ENCODE measurements at places on chromosomes 2 and 18.
A peak's percentile ranks its signal among the peaks of the same experiment; 100 is the strongest.

DNA sequence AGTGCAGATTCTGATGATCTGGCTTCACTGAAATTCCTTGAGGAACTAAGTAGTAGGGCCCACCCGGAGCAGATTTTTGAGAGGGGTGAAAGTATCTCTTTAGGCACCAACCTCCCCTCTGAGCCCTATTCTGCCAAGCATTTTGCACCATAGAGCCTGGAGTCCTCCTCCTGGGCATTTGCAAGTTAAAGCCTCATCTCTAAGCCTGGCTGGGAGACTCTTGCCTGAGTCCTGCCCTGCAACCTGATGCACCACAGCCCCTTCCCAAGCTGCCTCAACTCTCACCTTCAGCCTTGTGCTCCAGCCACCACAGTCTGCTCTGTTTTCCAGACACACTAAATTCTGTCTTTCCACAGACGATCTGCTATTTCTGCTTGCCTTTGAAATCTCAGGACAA lies 79.6 kb upstream of the PKDCC start:
- DNase-seq: no peak

GRCh38 chr2:133342286-133343017 lies 225.8 kb downstream of the NCKAP5 start:
- DNase-seq: no peak

- no peak for DNase-seq
Measured at GRCh38 chr2:2597712-2598111, 266.6 kb upstream of the MYT1L start.

DNA sequence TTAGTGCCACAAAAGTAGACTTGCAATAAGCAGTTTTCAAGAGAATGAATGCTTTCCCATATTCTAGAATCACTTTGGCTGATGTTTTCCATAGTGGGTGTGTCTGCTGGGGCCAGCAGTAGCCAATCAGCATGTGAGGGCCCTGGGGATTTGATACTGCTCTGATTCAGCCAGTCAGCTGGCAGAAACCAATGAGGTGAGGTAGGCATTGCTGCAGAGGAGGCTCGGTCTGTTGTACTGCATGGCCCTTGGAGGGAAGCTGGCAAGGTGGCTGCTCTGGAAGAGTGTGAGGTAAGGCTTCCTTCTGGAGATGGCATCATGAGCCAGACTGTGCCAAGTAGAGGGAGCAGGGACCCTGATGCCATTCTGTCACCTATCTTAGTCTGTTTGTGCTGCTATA lies 22.7 kb downstream of the TMEM87B start:
- no peak for DNase-seq

DNA sequence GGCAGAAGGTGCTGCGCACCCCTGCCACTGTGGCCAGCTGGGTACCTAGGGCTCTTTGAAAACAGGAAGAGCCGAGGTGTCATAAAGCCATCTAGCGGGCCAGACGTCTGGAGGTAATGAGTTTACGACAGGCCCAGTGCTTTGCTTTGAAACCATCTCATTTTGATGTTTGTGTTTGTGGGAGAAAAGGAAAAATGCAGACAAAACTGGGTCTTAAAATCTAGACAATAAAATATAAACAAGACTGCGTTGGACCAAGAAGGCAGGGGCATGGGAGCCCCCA lies 3.2 kb downstream of the HOXD9 start:
- DNase-seq: no peak

GRCh38 chr18:52054324-52054723 lies 285.7 kb upstream of the DCC start:
- DNase-seq: no peak

DNA sequence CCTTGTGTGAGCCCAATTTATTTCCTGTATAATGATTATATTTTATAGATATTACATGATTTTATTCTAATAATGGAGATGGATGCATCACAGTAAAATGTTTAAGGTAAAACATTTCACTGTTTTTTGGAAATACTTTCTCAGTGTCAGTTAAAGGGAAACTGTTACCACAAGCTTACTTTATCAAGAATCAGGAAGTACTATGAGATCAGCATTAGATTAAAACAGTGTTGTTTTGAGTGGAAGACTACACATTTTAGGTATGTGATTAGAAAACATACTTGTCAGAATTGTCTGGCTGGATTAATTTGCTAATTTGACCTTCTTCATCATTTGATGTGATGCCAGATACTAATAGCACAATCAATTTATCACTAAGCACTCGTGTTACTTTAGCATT lies at the start of gene HRH4:
TSS of gene HRH4 (plus strand) at position 250 of the 400 bp plus-strand sequence. CDS start at position 342, 92 bp downstream.
- no peak for DNase-seq

DNA sequence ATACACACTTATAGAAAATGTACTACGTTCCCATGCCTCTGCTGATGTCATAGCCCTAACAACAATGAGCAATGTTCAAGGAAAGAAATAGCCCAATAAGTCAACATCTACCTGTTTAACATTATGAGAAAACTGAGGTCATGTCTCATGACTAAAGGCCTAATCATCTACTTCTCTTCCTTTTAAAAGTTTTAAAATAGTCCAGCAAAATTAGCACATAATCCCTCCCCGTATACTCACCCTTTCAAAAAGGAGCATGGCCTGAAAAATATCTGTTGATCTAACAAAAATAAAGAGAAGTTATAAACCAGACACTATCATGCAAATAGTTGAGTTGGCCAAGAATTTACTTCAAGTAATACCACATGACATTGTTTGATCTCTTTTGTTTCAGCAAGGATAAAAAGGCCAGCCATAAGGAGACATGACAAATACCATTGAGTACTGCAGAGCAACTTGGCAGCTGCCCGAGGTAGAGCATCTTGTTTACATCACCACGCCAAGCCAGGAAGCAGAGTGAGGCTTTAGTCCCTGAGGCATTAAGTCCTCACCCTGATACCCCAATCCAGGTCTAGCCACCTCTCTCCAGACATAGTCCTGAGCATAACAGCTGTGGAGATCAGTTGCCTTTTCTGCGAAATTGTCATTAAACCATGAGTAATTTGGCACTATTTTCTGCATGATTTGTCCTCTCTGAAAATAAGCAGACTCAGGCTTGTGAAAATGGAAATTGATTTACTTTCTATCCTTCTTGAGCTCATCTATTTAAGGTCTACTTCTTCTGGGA lies 137.4 kb upstream of the ETAA1 start:
- no peak for DNase-seq

DNA sequence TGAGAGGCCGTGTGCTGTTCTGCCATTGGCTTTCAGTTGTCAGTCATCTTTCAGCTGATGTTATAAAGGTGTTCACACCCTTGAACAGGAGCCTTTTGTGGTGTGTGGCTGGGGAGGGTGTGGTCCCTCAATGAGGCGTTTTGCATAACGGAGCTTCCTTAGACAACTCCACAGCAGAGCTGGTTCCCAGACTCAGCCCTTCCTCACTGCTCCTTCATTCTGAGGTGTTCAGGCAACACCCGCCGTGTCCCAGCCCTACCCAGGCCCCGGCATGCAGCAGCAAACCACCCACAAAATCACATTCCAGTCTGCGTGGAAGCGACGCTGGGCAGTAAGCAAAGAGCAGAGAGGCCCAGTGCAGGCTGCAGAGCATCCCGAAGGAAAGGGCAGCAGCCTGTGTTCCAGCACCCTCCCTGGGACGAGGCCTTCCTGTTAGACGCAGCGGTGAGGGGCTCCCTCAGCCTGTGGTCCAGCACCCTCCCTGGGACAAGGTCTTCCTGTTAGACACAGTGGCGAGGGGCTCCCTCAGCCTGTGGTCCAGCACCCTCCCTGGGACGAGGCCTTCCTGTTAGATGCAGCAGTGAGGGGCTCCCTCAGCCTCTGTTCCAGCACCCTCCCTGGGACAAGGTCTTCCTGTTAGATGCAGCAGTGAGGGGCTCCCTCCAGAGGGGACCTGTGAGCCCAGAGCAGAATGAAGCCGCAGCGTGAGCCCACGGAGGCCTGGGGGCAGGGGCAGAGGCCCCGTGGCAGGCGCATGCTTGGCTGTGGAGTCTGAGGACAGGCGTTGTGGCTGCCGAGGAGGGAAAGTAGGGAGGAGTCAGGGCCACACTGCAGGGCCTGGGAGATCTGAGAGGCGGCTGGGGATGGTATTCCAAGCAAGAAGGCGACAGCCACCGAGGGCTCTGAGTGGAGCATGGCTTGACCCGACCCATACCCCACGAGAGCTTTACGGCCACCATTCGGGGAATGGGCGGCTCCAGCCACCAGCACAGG lies 201.8 kb upstream of the HDAC4 start:
- no peak for DNase-seq

GRCh38 chr18:10055125-10055750 lies 141.4 kb downstream of the VAPA start:
- DNase-seq: no peak

- DNase-seq: no peak
Measured at GRCh38 chr2:176149481-176149938, 1.8 kb upstream of the HOXD4 start.

DNA sequence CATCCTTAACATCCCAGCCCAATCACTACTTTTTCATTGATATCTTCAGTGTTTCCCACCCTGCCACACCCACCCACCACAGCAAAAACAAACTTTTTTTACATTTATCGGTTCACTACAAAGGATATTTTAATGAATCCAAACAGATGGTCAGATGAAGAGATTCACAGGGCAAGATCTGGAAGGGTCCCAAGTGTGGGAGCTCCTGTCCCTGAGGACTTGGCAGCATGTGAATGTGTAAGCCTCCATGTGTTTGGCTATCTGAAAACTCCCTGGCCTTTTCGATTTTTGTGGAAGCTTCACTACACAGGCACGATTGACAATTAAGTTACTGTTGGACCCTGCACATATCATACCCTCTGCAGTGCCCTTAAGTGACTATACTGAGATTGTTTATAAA lies 48.1 kb upstream of the CRIM1 start:
- no peak for DNase-seq

GRCh38 chr2:223000872-223001796 lies 50.9 kb upstream of the KCNE4 start:
- DNase-seq: no peak

DNA sequence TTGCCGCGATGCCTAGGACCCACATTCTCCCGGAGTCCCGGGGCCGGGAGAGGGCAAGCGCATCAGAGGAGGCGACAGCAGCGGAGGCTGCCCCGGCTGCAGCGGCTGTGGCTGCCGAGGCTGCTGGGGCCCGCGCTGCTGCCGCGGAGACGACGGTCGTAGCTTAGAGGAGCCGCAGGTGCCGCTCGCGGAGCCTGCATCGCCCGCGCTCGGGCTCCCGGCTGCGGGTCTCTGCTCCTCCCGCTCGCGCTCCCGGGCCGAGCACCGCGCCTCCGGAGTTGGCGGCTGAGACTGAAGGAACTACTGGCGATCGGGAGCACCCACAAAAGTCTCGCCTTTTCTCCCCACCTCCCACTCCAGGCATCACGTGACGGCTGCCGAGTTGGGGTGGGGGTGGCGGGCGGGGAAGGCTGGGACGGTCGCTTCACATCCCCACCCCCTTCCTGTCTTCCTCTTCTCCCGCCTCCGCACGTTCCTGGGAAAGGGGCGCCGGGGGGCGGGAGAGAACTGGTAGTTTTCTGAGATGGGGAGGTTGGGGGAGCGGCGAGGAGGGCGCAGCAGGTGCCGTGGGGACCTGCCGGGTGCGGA lies at the start of gene LYPD1:
TSS of gene LYPD1 (minus strand) at position 298 of the 588 bp plus-strand sequence. CDS start at position 25, 273 bp downstream.
- DNase-seq: no peak

DNA sequence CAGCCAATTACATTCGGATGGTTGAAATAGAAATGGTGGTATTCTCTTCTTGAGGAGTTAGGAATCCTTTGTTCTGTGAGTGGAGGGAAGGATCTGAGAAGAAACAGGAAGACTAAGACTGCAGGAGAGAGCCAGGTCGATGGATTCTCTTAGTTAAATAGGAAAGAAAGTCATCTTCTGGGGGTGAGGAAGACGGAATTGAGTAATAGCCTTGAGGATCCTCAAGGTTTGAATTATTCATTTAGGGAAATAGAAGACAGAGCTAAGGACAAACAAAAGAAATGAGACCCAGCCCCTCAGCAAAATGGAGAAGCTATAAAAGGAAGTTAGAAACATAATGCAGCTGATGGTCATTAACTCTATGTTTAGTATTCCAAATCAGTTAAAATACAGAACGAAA lies 1.8 kb downstream of the LAPTM4A start:
- DNase-seq: peak; percentile 18

- no peak for DNase-seq
Measured at GRCh38 chr2:27891673-27892105, 1.2 kb downstream of the BABAM2 start.

GRCh38 chr18:54515149-54515548 lies 75.9 kb upstream of the DYNAP start:
- no peak for DNase-seq

GRCh38 chr2:149004836-149005235 lies 33.7 kb upstream of the LYPD6B start:
- DNase-seq: no peak

GRCh38 chr2:172434821-172435605 lies 7.6 kb downstream of the ITGA6 start:
- DNase-seq: no peak

DNA sequence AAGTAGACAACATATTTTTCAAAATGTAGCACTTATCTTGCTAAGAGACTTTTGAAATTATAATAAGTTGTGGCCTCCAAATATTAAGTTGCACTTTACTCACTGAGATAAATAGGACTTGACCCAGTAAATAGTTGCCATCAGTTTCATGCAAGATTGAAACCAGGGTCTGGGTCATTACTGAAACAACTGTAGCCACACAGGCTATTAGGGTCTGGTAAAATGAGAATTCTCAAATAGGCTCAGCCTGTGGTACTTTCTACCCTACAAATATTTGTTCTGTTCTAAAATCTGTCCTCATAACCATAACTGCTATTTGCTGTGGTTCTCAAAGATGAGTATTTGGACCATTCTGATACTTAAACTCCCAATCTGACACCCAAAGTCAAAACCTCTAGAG lies 115.4 kb upstream of the STK17B start:
- no peak for DNase-seq

DNA sequence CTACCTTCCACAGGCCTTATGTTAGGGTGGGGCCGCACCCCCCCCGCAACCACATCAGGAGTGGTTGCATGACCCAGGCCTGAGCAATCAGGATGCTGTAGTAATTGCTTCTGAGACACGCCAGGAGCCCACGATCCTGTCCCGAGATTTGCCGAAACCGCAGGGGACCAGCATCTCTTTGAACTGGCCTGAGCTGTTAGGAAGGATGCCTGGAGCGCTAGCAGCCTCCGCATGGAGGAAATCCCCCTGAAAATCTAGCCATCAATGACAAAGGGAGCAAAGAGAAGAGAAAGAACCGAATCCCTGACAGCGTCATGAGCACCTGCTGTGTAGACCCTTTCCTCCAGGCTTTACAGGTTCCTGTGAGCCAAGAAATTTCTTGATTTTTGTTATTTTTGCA lies 8.7 kb upstream of the TEX44 start:
- DNase-seq: no peak

- DNase-seq: no peak
Measured at GRCh38 chr2:150156415-150156814, 331.1 kb downstream of the RND3 start.

- DNase-seq: no peak
Measured at GRCh38 chr2:218761795-218762194, 20.2 kb upstream of the CYP27A1 start.

Data from urinary bladder (tissue), 4 donors.